ENCODE measurements at places on chromosomes 12 and 14.

DNA sequence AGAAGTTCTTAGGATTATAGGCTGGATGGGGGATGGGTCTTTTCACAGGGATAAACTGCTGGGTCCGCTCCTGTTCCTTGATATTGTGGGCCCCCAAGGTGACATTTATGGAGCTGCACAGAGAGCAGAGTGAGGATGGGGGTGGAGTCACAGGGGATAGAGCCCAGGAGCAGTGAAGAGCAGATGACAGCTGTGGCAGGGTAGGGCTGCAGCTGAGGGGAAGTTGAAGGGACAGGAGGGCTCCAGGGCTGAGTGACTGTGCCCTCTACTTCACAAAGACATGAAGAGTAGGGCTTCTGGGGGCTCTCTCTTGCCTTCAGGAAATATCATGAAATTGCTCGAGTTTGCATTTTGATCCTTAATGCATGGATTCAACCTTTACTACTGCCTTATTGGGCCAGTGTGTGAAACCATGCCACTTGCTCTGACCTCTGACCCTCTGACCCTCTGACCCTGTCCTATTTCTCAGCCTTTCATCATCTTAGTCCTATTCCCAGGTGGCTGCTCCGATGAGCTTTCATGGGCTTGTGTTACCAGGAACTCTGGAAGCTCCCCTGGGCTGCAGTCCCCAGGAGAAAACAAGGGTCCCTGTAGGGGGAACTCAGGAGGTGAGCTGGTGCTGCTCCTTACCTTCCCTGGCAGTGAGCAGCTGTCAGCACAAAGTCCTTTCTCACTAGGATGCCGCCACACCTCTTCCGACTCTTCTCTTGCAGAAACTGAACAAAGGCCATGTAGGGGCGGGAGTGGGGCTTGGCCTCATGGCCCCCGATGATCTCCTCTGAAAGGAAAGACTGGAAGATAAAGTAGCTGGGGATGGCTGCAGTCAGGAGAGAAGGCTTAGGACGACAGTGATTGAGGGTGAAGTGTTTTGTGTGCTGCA is 1.6 kb downstream of the GZMH start:
- no peak for DNase-seq

DNA sequence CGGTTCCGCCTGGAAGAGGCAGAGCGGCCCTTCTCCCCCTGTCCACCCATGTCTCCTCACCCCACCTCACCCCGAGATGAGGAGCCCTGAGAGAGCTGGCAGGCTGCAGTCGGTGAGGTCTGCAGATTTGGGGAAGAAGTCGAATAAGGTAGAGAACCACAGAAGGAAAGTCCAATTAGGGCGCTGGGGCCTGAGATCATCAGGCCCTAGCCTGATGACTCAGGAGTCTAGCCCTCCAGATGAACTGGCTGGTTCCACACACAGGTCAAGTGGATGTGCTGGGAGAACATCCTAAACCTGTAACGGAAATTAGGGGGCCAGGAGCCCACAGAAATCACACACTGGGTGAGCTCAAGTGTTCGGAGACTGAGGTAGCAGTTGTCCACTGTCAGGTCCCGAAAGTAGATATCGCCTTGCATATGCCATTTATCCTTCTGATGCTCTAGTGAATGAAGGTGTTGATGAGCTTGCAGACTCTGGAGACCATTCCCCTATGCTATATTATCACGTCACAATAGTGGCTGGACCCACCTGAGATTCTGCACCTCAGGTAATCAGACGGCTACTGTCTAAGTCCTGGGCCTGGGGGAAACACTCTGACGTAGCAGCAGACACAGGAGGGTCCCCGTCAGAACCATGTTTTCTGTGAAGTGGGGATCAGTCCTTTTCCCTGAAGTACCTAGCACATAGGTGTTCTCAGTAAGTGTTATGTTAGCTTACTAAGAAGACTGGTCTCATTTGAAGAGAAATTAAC is 886 bp upstream of the METTL17 start:
- DNase-seq, result no peak

GRCh38 chr12:56348776-56349175 is 10.1 kb downstream of the IL23A start:
- no peak for DNase-seq

GRCh38 chr14:31884238-31884637 is 192.9 kb upstream of the ARHGAP5 start:
- DNase-seq, result no peak

- DNase-seq, result peak; percentile 61
Measured at GRCh38 chr12:49783917-49784676, 42.7 kb downstream of the TMBIM6 start.

GRCh38 chr12:87157791-87158190 is 871.4 kb downstream of the C12orf50 start:
- DNase-seq, result peak; percentile 74

DNA sequence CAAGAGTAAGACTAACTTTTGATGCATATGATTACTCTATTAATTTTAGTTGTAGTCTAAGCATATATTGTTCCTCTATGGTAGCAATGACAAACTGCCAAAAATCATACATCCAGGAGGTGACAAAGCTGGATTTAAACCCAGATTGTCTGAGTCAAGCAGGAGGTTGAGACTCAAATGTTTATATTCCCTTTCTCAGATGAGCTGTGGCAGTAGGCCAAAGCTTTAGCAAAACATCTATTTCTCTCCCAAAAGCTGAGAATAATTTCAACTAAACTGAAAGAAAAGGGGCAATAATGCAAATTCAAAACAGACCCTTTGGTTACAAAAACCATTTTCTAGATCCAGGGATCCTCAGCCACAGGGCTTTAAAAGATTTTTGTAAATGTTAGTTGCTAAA is 173.6 kb downstream of the SEC23A start:
- DNase-seq, result no peak

DNA sequence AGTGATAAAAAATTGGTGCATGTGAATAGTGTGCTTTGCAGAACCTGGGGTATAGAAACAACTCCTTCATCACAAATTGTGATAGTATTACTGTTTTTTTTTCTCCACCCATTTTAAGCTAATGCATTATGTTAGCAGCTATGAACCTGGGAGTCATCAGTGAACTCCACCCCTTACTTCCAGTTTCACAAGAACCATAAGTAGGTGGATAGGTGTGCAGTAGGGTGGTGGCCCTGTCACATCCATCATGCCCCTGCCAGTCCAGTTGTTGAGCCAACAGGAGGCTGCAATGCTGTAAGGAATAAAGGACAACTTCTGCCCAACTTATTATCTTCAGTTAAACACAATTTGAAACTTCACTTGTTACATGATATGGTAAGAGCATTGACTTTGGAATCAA is 85.7 kb downstream of the ABCD2 start:
- no peak for DNase-seq

DNA sequence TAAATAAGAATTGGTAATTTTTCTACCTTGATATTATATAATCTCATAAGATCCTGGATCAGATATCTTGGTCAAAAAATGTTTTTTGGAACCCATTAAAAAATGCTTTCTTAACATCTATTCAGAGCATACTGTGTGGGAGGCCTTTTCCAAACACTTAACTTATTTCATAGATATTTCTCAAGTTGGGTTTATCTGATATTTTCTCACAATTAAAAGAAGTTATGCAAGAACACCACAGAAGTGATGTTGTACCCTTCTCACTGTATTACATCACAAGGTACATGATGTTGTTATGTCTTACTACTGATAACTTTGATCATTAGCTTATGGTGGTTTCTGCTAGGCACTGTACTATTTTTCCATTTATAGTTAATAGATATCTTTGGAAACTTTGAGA is 23.4 kb upstream of the PRPF39 start:
- DNase-seq, result no peak

DNA sequence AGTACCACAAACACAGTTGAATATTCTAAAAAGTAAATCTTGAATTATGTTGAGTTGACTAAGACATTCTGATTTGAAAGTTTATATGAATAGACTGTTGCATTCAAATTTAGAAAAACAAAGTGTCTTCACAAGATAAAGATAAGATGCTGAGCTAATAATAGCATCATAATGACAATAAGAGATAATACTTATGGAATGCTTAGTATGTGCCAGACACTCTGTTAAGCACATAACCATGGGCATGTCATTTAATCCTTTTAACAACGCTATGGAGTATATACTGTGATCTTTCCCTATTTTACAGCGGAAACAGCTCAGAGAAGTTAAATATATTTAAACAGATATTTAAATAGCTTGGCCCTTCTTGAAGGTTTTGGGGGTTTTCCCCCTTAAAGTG is 163.4 kb downstream of the SRGAP1 start:
- DNase-seq, result no peak

DNA sequence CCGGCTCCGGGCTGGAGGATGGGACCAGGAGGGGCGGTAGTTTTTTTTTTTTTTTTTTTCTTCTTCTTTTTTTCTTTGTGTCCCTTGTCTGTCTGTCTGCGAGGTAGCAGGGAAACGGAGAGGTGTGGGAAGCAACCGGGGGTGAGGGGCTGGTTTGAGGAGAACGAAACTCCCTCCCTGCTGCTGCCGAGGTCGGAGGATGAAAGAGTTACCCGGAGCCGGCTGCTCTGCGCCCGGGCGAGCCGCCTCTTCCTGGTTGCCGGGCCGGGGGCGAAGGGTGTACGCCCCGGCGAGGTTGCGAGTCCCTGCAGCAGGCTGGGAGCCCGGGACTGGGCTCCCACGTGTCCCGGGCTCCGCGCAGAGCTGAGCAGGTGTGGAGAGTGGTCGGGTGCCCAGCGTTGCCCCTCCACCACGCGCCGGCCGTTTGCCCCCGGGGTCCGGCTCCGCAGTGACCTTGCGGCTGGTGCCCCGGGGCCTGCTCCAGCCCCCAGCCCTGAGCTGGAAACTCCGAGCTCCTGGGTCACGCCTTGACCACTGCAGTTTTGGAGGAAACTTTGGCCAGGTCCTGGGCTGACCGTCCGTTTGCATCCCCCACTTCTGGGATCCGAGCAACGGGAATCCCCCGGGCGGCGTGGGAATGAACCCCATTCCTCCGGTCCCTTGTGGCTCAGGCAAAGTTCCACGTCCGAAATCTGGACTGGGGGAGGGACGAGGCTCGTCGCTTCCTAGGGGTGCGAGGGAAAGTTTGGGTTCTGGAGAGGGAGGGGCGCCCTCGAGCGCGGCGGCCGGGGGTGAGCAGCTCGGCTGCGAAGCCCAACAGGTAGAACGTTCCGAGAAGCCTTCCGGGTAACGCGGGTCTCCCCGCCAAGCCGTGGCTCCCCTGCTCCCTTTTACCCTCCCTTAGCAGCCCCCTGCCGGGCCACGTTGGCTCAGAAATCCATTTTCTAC is 1.3 kb downstream of the CHST11 start:
- peak; percentile 53 for DNase-seq

DNA sequence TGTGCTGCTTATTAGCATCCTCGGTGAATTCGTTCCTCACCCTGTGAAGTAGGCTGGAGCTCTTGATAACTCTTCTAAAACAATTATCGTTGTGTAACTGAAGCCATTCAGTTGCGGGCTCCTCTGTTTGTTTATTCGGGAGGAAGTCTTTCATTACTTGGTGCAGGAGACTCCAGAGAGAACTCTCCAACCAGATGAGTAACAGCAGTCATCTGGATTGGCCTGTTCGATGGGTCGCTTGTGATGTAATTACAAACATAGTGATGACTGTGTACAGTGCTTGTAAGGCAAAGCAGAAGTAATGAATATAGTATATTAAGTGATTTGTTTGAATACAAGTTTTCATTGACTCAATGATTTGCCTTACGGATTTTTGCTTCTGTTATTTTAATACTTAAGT is 10.9 kb downstream of the ATP6V0A2 start:
- DNase-seq, result no peak

- DNase-seq, result no peak
Measured at GRCh38 chr12:53211476-53212381, 4.7 kb upstream of the ITGB7 start.

DNA sequence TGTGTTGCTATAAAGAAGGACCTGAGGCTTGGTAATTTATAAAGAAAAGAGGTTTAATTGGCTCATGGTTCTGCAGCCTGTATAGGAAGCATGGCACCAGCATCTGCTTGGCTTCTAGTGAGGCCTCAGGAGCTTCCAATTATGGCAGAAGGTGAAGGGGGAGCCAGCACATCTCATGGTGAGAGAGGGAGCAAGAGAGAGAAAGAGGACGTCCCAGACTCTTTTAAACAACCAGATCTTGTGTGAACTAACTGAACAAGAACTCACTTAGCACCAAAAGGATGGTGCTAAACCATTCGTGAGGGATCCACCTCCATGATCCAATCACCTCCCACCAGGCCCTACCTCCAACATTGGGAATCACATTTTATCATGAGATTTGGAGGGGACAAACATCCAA is 6.1 kb upstream of the SNAPC1 start:
- no peak for DNase-seq

GRCh38 chr12:69779928-69780327 is 41.3 kb downstream of the RAB3IP start:
- peak; percentile 11 for DNase-seq

- no peak for DNase-seq
Measured at GRCh38 chr14:70350078-70350477, 9.4 kb downstream of the COX16 start.

GRCh38 chr14:30559638-30560091 is 707 bp downstream of the G2E3 start:
- DNase-seq, result peak; percentile 34

DNA sequence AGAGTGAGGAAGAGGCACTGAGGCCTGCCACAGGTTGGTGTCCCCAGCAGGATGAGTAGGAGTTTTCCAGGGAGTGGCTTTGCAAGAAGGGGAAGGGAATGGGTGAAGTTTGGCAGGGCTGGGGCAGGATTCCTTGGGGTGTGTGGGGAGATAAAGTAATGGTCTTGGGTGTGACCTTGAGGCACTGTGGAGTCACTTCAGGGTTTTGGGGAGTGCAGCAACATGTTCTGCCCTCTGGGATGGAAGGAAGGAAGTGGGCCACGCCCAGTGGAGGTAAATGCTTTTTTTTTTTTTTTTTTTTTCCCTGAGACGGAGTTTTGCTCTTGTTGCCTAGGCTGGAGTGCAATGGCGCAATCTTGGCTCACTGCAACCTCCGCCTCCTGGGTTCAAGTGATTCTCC is 108.9 kb downstream of the ADCK1 start:
- no peak for DNase-seq

GRCh38 chr12:24955853-24956252 is 7.0 kb upstream of the BCAT1 start:
- DNase-seq, result no peak

DNA sequence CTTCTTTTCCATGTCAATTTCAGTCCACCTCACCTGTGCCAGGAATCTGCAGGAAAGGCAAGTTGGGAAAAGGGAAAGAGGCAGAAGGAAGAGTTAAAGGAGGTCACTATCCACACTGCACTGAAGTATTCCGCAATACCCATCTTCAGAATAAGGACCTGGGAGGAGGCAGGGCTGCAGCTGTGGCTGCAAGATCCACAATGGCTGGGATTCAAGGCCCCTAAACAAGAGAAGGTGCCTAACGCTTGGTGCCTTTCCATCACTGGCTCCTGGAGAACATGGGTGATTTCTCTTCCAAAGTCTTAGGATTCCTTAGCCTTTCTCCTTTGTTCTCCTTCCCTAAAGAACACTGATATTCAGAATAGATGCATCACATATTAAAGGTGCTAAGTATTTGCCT is 204.0 kb downstream of the GRIN2B start:
- DNase-seq, result no peak

GRCh38 chr12:3033539-3033867 is 43.7 kb upstream of the TSPAN9 start:
- DNase-seq, result no peak

DNA sequence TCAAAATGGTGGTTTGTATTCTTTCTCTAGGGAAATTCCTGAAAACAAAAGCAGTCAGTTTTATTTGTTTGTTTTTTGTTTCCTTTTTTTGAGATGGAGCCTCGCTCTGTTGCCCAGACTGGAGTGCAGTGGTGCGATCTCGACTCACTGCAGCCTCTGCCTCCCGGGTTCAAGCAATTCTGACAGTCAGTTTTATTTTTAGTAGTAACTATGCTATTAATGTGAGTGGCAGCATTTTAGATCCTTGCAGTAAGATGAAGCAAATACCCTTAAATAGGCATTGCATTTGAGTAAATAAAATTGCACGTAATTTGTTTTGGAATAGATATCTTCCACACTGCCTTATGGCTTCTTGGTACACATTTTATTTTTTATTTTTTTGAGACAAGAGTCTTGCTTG is 23.6 kb downstream of the YY1 start:
- no peak for DNase-seq
